Pancreas (tissue), 10 donors: ENCODE measurements at places on chromosomes 1 and 21. TPM values are rescaled to one million over a fixed set of nuclear protein-coding genes. Genes with fewer than 3 reads are reported as not detected.
A peak's percentile ranks its signal among the peaks of the same experiment; 100 is the strongest.

- H3K36me3 ChIP-seq: no peaks in the 10 kb centered on the region
- no peak overlapping the region for H3K27ac ChIP-seq
- H3K4me1 ChIP-seq: no peaks in the 10 kb centered on the region
- no peak overlapping the region for H3K4me3 ChIP-seq
- DNase-seq: no peak
These were observed 220.0 kb downstream of the TM2D1 start for GRCh38 chr1:61504852-61505390.

GRCh38 chr21:18007121-18007520 lies 188.0 kb upstream of the C21orf91 start:
- DNase-seq: no peak
- no peak overlapping the region for H3K27ac ChIP-seq
- no peak overlapping the region for H3K4me3 ChIP-seq
- H3K4me1 ChIP-seq: no peaks in the 10 kb centered on the region
- no peaks in the 10 kb centered on the region for H3K36me3 ChIP-seq
- no peaks in the 10 kb centered on the region for H3K27me3 ChIP-seq

DNA sequence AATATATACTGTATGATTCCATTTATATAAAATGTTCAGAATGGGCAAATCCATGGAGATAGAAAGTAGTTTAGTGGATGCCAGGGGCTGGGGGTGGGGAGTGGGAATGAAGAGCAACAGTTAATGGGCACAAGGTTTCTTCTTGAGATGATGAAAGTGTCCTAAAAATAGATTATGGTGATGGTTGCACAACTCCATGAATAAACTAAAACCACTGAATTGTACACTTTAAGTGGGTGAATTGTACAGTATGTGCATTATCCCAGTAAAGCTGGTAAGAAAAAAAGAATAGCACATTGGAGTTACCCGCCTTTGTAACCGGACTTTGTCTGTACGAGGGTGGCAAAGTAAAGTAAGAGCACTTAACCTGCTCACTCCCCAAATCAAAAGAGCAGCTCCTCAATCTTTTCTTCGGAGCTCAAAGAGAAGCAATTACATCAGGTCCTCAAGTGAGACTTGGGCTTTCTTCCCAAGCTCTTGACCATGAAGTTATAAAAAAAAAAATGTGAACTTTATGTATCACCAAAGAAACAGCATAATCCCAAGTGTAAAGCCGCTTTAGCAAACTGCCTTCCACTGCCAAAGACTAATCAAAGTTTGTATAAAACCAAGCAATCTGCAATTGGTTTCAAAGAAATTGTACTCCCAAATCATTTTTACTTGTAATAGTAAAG lies 32.1 kb downstream of the ALDH9A1 start:
- peaks cover 32% of the 10 kb centered on the region for H3K36me3 ChIP-seq
- no peak overlapping the region for H3K4me3 ChIP-seq
- H3K27me3 ChIP-seq: no peaks in the 10 kb centered on the region

The KLHDC8A gene
- polyA plus RNA-seq: 5.4 TPM

The B3GALT5 gene
- polyA plus RNA-seq: 2.6 TPM

DNA sequence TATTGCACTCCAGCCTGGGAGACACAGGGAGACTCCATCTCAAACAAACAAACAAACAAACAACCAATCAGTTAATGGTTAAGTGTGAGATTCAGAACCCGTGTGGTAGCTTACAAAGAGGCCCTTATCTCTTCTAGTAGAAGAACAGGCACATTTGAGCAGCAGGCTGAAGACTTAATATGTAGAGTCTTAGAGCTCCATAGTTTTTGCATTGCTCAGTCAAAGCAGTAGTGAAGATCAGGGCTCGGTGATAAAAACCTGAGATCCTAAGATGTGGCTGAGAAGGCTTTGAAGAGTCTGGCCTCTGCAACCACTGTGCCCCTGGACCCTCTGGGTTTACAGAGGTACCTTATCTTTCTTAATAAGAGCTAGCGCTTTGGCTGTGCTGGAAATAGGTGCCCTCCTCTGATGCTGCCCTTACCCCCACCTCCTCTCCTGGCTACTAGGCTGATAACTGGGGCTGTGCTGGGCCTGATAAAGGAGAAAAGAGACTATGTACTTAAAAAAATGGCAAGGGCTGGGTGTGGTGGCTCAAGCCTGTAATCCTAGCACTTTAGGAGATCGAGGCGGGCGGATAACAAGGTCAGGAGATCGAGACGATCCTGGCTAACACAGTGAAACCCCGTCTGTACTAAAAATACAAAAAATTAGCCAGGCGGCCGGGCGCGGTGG lies 10.5 kb upstream of the UCK2 start:
- H3K36me3 ChIP-seq: no peaks in the 10 kb centered on the region
- no peak overlapping the region for H3K4me3 ChIP-seq
- no peaks in the 10 kb centered on the region for H3K27me3 ChIP-seq
- no peaks in the 10 kb centered on the region for H3K4me1 ChIP-seq
- no peak overlapping the region for H3K27ac ChIP-seq

The GIPC2 gene
- polyA plus RNA-seq: 6.3 TPM

DNA sequence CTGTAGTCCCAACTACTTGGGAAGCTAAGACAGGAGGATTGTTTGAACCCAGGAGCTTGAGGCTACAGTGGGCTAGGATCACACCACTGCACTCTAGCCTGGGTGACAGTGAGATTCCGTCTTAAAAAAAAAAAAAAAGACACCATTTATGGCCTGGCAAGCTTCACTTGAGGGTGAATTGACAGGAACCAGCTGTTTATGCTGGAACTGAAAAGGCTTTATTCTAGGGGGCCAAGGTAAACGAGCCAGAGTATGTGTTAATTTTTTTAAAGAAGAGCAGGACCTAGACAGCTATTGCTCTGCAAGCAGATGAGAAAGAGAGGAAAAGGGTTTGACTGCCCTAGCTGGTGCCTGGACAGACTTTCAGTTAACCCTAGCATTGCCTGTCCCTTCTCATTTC lies 37.0 kb downstream of the S100A6 start:
- no peaks in the 10 kb centered on the region for H3K4me1 ChIP-seq
- H3K36me3 ChIP-seq: no peaks in the 10 kb centered on the region
- H3K27me3 ChIP-seq: no peaks in the 10 kb centered on the region
- DNase-seq: no peak
- H3K27ac ChIP-seq: no peak overlapping the region

- H3K27me3 ChIP-seq: no peaks in the 10 kb centered on the region
- H3K4me3 ChIP-seq: no peak overlapping the region
- peak overlapping the region; percentile 70 for H3K27ac ChIP-seq
- H3K36me3 ChIP-seq: no peaks in the 10 kb centered on the region
- H3K4me1 ChIP-seq: peaks cover 12% of the 10 kb centered on the region
These were observed 1.0 kb upstream of the F11R start for GRCh38 chr1:161021970-161022353.

DNA sequence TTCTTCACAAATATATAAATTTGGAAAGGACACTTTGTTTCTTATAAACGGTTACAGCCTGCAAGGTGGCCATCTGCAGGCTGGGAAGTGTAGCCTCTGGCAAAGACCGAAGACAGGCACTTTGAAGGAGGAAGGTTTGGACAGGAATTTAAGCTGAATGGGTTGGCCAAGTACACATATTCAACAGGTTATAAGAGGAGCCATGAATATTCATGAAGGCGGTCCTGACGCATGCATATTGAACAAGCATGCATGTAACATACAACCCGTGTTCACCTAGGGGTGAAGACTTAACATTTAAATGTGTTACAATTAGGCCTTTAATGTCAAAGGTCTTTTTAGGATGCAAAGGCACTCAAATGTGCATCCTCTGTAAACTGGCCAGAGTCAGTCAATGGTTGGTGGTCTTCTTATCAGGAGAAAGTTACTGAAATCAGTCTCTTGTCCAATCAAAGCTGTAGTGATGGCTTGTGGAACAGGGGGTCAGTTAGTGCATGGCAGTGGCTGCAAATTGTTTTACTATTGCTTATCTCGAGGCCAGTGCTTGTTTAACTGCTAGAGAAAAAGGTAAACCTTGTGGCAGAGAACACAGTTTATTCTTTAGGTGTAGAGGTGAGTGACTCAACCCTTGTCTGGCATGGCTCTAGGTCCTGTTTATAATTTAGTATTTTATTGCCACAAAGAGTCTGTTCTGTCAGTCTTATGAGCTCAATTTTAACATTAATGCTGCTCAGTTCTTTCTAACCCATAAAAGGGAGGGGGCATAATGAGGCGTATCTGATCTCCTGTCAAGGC lies 70.3 kb upstream of the F3 start:
- H3K27me3 ChIP-seq: no peaks in the 10 kb centered on the region
- no peak overlapping the region for H3K4me3 ChIP-seq
- H3K27ac ChIP-seq: peak overlapping the region; percentile 48
- peaks cover 27% of the 10 kb centered on the region for H3K4me1 ChIP-seq
- DNase-seq: no peak
